Occipital lobe (tissue), 3 donors: ENCODE measurements at places on chromosomes 12 and 14.

DNA sequence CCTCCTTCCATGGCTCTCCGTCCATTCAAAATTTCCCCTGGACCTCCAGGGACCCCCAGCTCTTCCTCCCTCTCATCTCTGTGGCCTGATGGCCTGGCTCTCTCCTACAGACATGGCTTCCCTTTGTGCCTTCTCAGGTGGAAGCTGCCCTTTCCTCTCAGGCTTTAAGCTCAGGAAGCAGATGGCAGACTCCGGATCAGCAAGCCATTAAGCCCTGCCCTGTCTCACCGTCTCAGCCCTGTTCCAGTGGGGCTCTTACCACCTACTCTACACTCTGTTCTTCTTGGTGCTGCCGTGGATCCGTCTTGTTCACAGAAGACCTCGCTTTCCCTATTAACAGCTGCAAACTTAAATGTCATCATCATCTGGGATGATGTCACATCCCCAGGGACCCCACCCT, 33.1 kb downstream of the NPC2 start:
- DNase-seq = no peak

DNA sequence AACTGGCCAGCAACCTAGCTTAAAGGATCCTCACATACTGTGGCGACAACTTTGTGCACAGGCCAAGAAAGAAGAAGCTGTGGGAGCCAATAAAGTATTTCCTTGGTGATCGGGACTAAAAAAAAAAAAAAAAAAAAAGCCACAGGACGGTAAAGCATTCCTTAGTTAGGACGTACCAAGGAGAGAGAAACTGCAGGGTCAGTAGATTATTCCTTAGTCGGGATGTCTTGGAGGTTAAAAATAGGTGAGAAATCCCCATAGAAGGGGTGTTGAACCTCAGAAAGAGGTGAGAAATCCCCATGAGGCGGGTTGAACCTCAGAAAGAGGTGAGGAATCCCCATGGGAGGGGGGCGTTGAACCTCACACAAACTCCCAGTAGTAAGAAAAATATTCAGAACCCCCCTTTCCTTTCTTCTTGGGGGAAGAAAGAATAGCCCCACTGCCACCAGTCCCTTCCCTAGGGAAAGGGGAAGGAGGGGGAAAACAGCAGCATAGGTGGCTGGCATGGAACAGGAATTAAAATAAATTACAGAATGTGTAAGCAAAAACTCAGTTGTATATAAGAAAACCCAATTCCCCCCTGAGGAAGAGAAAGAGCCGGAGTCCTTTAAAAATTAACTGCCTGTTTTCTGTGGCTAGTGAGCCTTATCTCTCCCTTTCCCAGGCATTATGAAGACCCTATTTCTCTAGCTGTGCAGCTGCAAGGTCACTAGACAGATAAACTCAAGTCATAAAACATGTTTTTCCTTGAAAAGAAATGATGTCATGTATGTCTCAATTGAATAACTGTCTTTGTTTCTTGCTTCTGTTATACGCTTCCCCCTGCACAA, 26.8 kb downstream of the KLRK1 start:
- no peak for DNase-seq

DNA sequence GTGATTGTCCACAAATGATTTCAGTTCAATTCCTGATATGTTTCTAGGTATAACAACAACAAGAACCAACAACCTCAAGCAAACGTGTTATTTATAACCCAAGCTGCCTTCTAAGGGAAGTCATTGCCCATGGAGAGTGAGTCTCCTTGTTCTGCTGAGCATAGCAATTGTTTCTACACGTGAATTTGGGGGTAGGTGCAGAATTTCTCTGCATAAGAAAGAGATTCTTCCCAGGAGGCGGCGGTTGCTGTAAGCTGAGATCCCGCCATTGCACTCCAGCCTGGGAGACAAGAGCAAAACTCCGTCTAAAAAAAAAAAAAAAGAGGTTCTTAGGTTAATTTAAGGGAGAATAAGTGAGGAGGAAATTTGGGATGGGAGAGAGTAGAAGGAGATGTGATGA, 226.5 kb upstream of the PELI2 start:
- no peak for DNase-seq

DNA sequence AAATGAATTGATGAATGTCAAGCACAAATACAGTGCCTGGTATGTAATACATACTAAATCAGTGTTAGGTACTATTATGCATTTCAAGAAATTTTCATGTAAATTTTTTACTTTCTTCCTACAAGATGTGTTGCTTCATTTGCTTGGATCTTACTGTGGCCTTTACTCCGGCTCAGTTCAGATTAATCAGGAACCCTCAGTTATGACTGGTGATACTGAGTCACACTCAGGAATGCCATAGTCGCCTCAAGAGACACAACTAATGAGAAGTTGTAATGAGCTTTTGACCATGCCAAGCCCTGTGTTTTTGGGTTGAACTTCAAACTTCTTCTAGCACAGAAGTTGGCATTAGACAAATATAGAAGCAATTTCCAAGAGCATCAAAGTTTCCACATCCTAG, 96.0 kb downstream of the TGFB3 start:
- no peak for DNase-seq

- DNase-seq = no peak
Measured at GRCh38 chr12:39835517-39836489, 216.2 kb upstream of the ABCD2 start.

- no peak for DNase-seq
Measured at GRCh38 chr14:78088916-78089315, 81.3 kb upstream of the NRXN3 start.

- no peak for DNase-seq
Measured at GRCh38 chr12:2256453-2256852, 203.7 kb downstream of the CACNA1C start.

DNA sequence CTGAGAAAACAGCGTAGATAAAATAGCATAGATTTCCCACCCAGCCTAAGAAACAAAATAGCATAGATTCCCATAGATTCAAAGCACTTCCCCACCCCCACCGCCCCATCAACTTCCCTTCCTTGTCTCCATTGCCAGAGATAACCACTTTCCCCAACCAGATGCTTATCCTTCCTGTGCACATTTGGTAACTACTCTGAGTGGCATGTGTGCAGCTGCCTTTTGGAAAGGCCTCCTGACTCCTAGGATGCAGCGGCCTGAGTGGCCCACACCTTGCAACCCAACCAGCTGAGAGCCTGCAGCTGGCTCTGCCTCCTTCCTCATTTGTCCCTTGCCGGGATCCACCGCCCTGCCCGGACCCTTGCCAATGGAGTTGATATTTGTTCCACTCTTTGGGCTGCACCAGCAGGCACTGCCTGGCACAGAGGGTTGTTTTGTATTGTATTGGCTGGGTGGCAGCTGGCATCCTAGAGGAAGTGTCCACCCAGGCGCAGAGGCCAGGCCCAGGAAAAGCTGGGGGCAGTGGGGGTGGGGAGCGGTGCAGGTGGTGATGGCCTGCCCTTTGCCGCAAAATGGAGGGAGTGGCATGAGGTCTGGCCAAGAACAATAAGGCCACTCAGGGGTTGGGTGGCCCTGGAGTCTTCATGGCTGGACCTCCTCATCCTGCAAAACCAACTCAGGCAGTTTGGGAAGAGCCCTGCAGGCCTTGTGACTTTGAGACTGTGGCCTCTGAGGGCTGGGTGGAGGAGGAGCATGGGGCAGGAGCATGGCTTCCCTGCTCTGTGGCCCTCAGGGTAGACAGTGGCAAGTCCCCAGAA, 4.9 kb downstream of the SLC48A1 start:
- DNase-seq = peak; percentile 89

DNA sequence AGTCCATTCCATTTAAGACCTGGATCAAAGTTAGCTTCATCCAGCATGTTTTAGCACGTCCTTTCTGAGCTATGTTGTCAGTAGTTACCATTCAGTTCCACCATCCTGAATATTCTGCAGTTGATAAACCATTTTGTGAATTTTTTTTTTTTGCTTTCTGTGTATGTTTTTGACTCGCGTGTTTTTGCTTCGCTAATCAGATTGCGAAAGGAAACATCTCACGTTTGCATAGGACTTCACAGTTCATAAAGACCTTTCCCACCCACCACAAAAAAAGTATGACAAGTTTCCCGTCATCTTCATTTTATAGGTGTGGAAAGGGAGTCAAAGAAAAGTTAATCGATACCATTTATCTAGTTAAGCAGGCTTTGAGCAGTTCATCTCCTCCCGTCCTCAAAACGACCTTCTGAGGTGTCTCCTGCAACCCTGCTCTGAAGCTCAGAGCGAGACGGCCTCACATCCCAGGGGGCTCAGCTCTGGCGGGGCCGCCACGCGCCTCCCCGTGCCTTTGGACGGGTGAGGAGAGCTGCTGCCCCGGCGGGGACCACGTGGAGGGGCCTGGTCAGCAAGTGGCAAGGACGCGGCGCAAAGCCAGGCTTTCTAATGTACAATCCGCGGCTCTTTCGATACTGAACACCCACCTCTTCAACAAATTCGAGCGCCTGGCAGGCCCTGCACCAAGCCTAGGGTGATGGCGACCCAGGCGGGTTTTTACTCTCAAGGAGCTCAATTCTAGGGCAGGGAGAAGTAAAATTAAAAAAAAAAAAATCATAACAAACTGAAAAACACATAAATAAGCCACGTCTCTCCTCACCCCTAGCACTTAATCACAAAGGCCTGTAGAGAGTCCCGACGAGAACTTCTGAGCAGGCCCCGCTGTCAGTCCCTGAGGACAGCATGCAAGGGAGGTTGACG, 988 bp upstream of the TMEM263 start:
- DNase-seq = no peak

GRCh38 chr12:119840168-119840567, 37.0 kb downstream of the CIT start:
- DNase-seq = no peak

DNA sequence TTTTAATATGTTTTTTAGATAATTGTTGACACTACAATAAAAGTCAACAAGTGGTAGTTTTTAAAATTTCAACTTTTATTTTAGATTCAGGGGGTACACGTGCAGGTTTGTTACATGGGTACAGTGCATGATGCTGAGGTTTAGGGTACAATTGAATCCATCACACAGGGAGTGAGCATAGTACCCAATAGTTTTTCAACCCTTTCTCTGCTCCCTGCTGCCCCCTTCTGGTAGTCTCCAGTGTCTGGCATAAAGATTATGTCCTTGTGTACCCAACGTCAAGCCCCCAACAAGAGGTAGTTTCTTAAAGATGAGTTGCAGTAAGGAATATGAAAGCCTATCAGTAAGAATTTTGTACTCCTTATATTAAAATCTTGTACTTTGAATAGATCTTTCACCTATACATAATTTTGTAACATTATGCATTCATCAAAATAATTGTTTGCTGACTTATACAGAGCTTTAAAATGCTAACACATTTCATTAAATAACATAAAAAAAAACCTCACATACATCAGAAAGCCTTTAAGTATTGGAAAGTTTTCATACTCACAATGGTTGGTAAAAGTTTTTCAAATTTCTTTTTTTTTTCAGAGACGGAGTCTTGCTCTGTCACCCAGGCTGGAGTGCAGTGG, 5.4 kb upstream of the RALGAPA1 start:
- no peak for DNase-seq

DNA sequence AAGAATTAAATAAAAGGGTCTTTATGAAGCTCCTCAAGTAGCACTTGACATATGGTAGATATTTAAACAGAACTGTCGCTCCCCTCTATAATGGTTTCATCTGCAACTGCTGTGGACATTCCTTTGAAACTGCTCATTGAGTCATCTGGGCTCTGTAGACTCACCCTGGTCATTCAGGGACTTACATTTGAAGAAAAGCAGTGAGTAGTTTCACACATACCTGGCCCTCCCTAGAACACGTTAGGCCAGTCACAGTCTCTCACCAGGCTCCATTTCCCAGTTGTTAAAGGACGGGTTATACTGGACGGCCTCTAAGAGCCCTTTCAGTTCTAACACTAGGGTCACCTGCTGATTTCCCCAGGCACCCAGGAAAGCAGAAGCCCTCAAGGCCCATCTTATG, 217.0 kb downstream of the BCL11B start:
- no peak for DNase-seq

DNA sequence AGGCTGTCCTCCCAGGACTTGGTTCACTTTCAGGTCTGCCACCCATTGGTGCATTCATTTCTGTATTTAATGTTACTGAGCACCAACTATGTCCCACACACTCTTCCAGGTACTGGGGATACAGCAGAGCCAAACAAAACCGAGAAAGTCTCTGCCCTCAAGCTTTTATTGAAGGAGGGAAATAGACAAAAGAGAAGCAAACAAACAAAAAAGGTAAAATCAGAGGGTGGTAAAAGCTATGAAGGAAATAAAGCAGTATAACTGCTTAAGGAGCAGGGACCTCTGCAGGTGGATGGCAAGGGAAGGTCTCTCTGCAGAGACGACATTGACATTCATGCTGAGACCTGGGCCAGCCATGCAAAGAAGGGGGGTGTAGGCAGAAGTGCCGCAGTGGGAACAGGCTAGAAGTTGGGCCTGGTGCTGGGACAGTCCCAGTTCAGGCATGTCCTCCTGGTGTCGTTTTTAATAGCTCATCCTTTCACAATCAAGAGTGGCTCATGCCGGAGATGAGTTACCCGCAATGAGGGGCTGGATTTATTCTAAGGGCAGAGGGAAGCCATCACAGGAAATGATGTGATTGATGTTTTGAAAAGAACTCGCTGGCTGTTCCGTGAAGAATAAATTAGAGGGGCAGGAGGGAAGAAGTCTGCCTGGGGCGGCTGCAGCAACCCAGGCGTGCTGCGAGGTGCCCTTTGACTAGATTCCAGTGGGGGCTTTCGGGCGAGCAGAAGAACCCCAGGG, 72.8 kb downstream of the IRF2BPL start:
- no peak for DNase-seq

GRCh38 chr12:116783525-116784237, 45.6 kb downstream of the RNFT2 start:
- no peak for DNase-seq

GRCh38 chr14:68607081-68607866, 185.6 kb downstream of the ZFP36L1 start:
- no peak for DNase-seq

DNA sequence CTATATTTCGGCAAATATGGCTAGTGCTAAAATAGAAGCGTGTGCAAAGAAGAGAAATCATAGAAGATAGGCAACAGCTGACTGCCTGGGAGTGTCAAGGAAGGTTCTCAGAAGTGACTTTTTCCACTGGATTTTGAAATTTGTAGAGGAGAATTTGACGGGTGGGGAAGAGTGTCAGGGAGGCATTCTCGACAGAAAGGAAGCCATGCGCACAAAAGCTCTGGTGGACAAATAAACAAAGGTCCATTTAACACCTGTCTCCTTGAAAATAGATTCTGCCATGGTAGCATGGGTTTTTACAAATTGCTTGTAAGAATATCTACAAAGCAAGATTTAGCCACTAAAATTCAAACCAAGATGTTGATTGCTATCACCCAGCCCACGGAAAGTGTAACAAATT, 1081.5 kb downstream of the GALC start:
- DNase-seq = no peak

DNA sequence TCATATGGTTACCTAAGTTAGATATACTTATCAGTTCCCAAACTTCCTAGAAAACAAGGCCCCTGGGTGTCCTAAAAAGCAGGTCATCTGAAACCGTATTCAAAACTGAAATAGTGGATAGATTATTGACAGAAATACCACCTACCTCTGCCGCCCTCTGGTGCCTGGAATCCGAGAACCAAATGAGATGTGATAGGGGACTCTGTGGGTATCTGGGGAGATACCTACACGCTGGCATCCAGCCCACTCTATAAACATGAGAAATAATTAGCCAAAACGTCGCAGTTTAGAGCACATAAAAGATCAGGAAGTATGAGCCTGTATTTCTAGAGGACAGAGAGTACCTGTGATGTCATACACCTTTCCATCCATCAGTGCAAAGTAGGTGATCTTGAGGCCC, 4.4 kb downstream of the ORMDL2 start:
- no peak for DNase-seq

- DNase-seq = no peak
Measured at GRCh38 chr12:58106195-58106594, 164.8 kb downstream of the ATP23 start.

GRCh38 chr12:52085682-52086180, 6.2 kb downstream of the SMIM41 start:
- no peak for DNase-seq

- no peak for DNase-seq
Measured at GRCh38 chr12:62673028-62673815, 206.6 kb downstream of the MON2 start.
